ENCODE measurements at places on chromosomes 4 and X.

DNA sequence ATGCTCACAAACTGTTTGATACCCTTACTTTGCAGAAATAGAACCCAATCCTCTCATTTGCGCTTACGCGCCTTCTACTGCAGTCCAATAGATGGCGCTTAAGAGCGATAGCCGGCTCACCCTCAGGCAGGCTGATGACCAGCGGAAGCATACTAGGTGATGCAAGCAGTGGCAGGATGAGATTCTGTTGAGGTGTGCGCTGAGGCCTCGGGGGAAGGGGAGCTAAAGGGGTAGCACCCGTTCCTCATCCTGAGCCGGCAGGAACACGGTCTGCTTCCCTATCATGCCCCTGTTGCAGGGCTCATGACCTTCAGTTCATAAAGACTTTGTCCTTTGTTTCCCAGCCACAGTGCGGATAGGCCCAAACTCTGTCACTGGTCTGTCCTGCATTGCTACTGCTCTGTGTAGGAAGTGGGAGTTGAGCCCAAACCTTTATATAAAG is 628.9 kb downstream of the TLL1 start:
- DNase-seq, result no peak

GRCh38 chrX:23692166-23692565 is 24.9 kb downstream of the PRDX4 start:
- no peak for DNase-seq

DNA sequence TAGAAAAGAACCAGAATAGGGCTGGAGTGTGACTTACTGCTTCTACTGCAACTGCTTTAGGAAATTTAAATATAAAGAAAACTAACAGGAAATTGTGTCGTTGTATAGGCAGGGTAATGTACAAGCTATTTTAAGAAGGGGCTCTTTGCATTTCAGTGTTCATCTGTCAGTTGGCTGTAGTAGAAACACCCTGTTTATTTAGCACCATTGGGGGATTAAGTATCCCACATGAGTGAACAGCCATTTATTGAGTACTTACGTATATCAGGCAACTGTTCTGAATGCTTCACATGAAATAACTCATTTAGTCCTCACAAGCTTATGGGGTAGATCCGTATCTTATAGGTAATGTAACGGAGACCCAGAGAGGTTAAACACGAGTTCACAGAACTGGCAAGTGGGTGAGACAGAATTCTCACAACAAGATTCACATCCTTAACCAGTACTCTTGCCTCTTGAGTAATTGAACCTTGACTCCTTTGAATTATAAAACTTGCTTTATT is 23.9 kb downstream of the STIM2 start:
- no peak for DNase-seq

- no peak for DNase-seq
These were observed 74.8 kb downstream of the IL15 start for GRCh38 chr4:141711211-141711610.

- no peak for DNase-seq
These were observed 4.6 kb downstream of the SLC38A5 start for GRCh38 chrX:48465336-48465933.

GRCh38 chrX:25175171-25175570 is 159.4 kb upstream of the ARX start:
- no peak for DNase-seq

DNA sequence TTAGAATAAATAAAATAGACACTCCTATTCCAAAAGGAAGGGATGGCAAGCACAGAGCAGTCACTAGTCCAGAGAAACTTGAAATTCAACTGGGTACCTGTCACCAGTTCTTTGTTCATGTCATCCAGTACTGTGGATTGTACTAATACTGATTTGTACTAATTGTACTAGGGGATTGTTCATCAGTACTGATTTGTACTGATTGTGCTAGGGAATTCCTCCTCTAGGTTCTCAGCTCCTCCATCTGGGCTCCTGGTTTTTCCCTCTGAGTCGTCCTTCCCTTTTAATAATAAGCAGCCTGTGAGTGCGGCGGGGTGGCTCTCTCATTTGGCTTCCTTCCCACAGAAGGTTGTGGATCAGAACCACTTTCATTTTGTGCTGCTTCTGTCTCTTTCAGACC is 31.0 kb upstream of the SOD3 start:
- no peak for DNase-seq

DNA sequence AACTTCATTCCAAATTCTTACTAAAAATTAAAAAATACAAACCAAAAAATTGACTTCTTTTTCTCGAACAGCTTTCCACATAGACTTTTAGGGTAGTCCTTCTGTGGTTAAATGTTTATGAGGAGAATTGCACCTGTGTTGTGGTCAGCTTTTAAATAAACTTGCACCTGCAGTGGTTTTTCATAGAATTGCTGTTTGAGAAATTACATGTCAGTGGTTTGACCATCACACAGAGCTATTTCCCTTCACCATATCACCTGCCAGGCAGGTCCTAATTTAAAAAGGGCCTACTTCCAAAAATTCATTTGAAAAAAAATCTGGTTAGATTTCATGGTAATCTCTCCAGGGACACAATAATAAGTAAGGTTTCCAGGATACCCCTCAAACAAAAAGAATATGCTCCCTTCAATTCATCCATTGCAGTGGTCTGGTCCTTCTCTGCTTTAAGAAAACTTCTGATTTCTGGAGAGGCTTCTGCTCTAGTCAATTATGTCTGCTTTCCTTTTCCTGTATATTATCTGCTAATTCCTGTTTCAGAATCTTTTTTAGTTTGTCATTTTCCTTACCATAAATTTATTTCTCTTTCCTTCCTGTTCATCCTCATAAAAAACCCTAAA is 9.8 kb upstream of the UTP3 start:
- DNase-seq, result no peak
